Right lobe of liver (tissue), 6 donors: ENCODE measurements at places on chromosomes 5 and 9. TPM values are rescaled to one million over a fixed set of nuclear protein-coding genes. Genes with fewer than 3 reads are reported as not detected.
A peak's percentile ranks its signal among the peaks of the same experiment; 100 is the strongest.

DNA sequence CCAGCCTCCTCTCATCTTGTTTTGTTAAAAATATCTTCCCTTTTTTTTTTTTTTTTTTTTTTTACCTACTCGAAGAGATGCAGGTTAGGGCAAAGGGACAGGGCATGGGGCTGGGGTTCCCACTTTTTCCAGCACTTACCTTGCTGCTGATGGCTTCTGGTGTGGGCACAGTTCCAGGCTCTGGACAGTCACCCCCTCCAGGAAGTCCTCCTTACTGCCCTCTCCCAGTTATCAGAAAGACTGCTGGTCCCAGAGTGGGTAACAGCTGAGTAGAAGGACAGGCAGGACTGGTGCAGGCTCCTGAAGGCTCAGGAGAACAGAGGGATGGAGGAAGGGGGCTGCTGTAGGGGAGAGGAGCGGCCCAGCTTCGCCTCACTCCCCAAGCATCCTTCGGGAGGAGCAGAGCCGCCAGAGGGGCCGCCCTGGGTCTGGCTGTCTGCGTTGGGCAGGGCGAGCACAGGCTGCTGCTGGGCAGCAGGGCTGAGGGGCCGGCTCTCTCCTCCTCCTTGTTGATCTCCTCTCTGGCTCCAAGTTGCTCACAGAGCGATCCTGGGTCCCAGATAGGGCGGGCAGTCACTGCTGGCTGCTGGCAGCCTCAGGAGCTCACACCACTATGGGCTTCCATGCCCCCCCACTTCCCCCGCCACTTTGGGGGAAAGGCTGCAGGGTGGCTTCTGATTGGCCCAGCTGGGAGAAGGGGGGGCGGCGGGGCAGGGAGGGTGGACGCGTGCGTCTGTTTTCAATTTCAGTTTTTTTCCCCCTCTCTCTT lies at the start of gene PDGFRB:
TSS of gene PDGFRB (minus strand) at position 588 of the 769 bp plus-strand sequence. CDS start 18,798 bp downstream, outside the sequence.
- no peaks in the 10 kb centered on the region for H3K27me3 ChIP-seq
- no peaks in the 10 kb centered on the region for H3K36me3 ChIP-seq
- H3K4me3 ChIP-seq = peak within 1 kb of the TSS; percentile 28
- DNase-seq = no peak

- no peaks in the 10 kb centered on the region for H3K27me3 ChIP-seq
- no peaks in the 10 kb centered on the region for H3K4me1 ChIP-seq
- H3K4me3 ChIP-seq = no peak overlapping the region
- no peak for DNase-seq
These were observed 240.5 kb downstream of the ENC1 start for GRCh38 chr5:74400067-74400466.

GRCh38 chr9:120875954-120876841 lies 790 bp downstream of the PHF19 start:
- no peaks in the 10 kb centered on the region for H3K27me3 ChIP-seq
- H3K4me1 ChIP-seq = no peaks in the 10 kb centered on the region
- H3K4me3 ChIP-seq = peak overlapping the region; percentile 57
- H3K27ac ChIP-seq = peak overlapping the region; percentile 79
- peak; percentile 84 for DNase-seq

- H3K36me3 ChIP-seq = no peaks in the 10 kb centered on the region
- no peak overlapping the region for H3K4me3 ChIP-seq
- no peaks in the 10 kb centered on the region for H3K4me1 ChIP-seq
- no peak overlapping the region for H3K27ac ChIP-seq
These were observed 20.8 kb downstream of the GBGT1 start for GRCh38 chr9:133142684-133143622.

DNA sequence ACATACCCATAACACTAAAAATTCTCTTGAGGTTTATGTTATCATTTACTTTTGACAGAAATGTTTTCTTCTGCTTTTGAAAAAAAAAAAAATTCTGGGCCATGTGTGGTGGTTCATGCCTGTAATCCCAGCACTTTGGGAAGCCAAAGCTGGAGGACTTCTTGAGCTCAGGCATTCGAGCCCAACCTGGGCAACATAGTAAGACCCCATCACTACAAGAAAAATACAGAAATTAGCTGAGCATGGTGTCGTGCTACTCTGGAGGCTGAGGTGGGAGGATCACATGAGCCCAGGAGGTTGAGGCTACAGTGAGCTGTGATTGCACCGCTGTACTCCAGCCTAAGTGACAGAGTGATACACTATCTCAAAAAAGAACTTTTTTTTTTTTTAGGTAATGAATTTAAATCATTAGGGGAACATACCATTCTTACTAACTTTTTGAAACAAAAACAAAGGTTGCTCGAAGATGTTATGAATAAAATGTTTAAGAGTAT lies 148.8 kb upstream of the DMRT1 start:
- no peak for DNase-seq
- H3K27ac ChIP-seq = peak overlapping the region; percentile 41
- H3K36me3 ChIP-seq = peaks cover 3% of the 10 kb centered on the region
- no peak overlapping the region for H3K4me3 ChIP-seq

DNA sequence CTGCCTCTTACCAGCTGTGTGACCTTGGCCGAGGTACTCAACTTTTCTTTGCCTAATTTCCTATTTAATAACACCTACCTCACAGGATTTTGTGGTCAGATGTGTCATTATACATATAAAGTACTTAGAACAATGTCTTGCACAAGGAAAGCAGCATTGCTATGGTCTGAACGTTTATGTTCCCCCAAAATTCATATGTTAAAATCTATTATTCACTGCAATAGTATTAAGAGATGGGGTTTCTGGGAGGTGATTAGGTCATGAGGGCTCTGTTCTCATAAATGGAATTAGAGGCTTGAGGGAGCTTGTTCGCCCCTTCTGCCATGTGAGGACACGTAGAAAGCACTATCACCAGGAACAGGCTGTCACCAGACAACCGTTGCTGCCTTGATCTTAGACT lies 10.9 kb upstream of the RNF145 start:
- no peak overlapping the region for H3K4me3 ChIP-seq
- DNase-seq = no peak
- H3K36me3 ChIP-seq = no peaks in the 10 kb centered on the region
- no peaks in the 10 kb centered on the region for H3K4me1 ChIP-seq
- H3K27ac ChIP-seq = no peak overlapping the region

The PLEKHG4B gene
- not detected for total RNA-seq
